Right ventricle myocardium inferior (tissue), 1 donor: ENCODE measurements at places on chromosomes 2 and 18. TPM values are rescaled to one million over a fixed set of nuclear protein-coding genes. Genes with fewer than 3 reads are reported as not detected.
A peak's percentile ranks its signal among the peaks of the same experiment; 100 is the strongest.

The LDLRAD4 gene
- total RNA-seq = 29.6 TPM

The ZAP70 gene
- total RNA-seq = 1.6 TPM

The SETBP1 gene
- total RNA-seq = 7.1 TPM

The ANKRD39 gene
- total RNA-seq = 17.4 TPM

The ATP6V1B1 gene
- total RNA-seq = not detected

The MOCOS gene
- 0.38 TPM for total RNA-seq

The OR6B2 gene
- not detected for total RNA-seq

The NIFK gene
- 18.3 TPM for total RNA-seq

The CAMKMT gene
- 4.6 TPM for total RNA-seq

The NDUFV2 gene
- 533 TPM for total RNA-seq

The GYPC gene
- 121 TPM for total RNA-seq

The ZSWIM2 gene
- total RNA-seq = not detected

The ABCG8 gene
- 0.32 TPM for total RNA-seq

The EVA1A gene
- 0.84 TPM for total RNA-seq

The GKN1 gene
- total RNA-seq = not detected

DNA sequence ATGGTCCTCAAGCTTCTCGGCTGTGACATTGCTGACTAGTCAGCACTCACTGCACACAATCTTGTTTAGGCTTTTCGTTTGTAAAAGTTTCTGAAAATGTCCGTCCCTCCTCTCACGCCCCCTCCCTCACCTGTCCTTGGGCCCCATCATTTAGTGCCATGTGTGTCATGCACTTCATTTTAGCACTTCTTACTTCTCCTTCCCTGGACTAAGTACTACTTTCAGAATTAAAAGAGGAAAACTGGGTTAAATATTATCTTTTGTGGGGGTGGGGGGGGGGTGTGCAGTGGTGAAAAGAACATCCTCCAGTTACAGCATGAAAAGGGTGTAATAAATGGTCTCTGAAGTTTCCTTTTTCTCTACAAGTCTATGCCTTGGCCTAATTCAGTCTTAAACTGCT lies 182.0 kb upstream of the SP5 start:
- no peak for DNase-seq

GRCh38 chr18:23137788-23138216 lies 2.5 kb downstream of the CABLES1 start:
- no peak for DNase-seq

- DNase-seq = no peak
Observed at GRCh38 chr2:239625156-239625845, 224.5 kb upstream of the HDAC4 start.

GRCh38 chr2:66683599-66683998 lies 248.7 kb downstream of the MEIS1 start:
- no peak for DNase-seq

GRCh38 chr2:170501421-170502043 lies 213.6 kb upstream of the SP5 start:
- no peak for DNase-seq

GRCh38 chr2:164882276-164882675 lies 40.7 kb upstream of the COBLL1 start:
- no peak for DNase-seq

DNA sequence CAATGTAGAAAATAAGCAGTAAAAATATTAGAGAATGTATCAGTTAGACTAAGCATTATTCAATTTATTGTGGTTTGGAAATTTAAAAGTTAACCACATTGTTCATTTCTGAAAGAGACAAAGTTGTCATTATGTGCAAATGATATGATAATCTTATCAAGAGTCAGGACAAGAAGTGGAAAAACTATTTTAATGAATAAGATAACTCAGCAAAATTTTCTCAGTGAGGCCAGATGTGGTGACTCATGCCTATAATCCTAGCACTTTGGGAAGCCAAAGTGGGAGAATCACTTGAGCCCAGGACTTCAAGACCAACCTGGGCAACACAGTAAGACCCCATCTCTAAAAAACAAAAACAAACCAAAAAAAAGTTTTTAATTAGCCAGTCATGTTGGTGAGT lies 39.5 kb upstream of the CERS6 start:
- no peak for DNase-seq

GRCh38 chr2:109129356-109129920 lies 433 bp downstream of the SH3RF3 start:
- DNase-seq = peak; percentile 78

- DNase-seq = no peak
Observed at GRCh38 chr2:54666634-54667265, 56.7 kb upstream of the EML6 start.

DNA sequence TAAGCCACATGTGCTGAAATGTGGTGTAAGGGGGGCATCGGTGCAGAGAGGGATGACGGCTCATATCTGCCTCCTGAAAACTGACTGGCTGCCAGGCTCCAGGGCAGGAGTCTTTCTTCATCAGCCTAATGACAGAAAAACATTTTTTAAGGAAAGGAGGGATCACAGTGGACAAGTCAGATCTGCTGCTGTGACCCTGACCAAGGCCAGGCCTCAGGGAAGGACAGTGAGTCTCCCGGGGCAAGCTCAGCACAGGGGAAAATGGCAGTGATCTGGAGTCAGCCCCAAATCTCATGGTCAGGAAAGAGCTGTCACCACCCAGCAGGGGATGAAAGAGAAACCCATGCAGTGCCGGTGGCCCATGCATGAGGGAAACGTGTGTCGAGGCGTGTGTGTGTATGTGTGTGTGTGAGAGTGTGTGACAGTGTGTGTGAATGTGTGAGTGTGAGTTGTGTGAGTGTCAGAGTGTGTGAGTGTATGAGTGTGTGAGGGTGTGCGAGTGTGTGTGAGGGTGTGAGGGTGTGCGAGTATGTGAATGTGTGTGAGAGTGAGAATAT lies 134.5 kb downstream of the INHBB start:
- DNase-seq = peak; percentile 35

DNA sequence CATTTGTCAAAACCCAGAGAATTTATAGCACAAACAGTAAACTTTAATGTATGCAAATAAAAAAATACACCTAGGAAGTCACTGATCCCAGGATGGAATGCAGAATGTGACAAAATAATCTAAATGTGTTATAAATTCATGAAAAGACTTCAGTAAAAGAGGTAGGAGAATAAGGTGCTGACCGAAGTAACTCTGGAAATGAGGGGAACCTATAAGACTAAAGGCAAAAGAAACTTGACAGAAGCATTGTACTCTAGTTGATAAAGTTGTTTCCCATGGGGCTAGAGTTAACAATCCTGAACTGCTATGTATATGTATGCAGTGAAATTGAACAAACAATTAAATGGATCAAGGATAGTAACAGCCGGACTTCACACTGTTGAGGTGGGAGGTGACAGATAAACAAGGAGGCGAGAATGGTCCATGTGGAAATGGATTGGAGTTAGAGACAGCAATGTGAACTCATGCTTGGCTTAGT lies 24.5 kb downstream of the IRS1 start:
- no peak for DNase-seq

DNA sequence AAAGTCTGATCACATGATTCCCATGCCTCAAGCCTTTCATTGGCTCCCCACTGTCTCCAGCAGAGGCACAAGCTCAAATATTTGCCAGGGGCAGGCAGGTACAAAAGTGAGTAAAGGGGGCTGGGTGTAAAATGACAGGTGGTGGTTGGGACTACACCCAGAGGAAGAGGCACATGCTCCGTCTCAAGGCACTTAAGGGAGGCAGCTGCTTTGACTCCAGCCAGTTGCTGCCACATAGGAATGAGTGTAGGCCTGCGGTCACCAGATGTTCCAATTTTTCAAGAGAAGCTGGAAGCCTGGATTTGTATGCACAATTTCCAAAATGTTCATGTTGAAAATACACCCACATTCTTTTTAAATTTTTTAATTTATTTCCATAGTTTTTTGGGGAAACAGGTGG lies 164.4 kb downstream of the UPP2 start:
- DNase-seq = no peak

- DNase-seq = no peak
Observed at GRCh38 chr2:130915149-130915548, 78.4 kb downstream of the ARHGEF4 start.

DNA sequence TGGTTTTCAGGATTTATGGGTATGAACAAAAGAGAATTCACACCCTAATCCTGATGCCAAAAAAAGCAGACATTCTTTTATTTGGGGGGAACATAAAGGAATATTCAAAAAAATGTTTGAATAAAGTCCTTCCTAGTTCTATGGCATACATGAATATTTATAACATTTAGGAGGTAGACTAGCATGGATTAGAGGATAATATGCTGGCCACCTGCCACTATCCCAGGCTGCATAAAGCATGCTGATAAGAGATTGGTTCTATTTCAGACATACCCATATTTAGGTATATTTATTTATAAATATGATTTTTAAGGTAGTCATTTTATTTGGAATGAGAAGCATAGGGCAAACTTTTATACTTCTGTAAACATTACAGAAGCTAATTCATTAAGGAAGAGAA lies 34.9 kb upstream of the MAP3K20 start:
- DNase-seq = no peak

GRCh38 chr2:19885791-19886190 lies 16.0 kb downstream of the TTC32 start:
- DNase-seq = no peak

DNA sequence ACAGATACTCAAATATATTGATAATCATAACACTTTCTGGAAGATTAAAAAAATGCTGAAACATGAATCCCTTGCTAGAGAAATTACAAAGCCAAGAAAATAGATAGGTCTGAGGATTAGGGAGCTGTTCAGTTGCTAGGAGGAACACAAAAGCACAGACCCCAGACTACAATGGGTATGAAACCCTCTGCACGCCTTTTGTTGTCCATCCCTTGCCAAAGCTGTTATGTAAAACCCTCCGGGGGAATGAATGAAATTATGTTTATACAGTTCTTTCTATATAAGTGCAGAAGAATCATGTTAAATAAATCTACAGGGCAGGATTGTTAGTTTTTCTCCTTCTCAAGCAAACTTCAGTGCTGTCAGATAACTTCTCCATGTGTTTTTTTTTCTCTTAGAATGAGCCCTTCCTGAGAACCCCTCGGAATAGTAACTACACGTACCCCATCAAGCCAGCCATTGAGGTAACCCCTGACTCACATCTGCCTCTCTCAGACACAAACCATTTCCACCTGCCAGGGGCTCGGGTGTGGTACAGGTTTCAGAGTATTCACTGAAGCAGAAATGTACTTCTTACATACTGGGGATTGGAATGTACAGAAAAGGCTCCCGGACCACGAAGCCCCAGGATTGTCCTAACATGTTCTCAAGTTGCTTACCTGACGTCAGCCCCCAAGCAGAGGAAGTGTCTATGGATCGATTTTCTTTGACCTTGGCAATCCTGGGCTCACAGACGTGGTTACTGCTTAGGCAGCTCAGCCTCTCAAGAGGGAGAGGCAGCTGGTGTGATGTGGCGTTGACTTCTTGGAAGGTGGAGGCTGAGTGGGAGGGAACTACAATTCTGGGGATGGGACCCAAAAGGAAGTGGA lies 118.0 kb downstream of the PLB1 start:
- no peak for DNase-seq

GRCh38 chr2:226489775-226490541 lies 309.7 kb downstream of the IRS1 start:
- DNase-seq = no peak

DNA sequence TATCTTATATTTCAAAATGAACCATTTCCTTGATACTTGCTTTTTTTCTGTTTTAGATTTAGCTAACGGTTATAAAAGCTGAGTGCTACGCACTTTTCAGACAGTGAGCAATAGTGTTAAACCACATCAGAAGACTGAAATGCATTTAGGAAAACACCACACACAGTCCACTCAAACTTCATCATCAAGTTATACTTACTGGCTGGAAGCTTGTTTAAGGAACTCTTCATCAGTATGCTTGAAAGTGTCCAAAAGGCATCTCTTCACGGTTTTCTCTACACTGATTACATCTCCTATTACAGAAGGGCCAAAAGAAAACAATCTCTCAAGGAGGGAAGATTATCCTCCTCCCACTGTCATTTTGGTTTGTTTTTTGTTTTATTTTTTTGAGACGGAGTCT lies 19.7 kb downstream of the ILKAP start:
- no peak for DNase-seq

- no peak for DNase-seq
Observed at GRCh38 chr2:138030459-138030858, 66.2 kb downstream of the HNMT start.

DNA sequence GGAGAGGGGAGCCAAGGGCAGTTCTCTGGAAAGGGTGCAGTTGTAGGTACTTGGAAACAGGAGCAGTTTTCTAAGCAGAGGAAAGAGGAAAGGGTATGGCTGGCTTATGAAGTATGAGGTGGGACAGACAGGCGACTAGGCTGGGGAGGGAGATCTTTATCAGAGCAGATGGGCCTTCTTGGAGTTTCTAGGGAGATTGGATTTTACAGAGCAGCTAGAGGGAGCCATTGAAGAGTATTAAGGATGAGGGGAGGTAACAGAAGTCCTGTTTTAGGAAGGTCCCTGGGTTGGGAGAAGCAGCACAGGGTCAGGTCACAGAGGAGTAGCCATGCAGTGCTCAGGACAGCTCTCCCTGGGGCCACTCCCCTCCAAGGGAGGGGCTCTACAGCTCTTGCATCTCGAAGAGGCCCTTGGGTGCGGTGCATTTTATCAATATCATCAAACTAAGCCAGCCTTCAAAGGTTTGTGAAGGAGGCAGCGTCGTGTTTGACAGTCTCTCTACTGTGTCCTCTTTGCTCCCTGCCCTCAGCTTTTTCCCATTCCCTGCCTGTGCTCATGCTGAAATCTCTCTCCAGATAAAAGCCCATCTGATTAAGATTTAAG lies 154.3 kb downstream of the SETBP1 start:
- no peak for DNase-seq

GRCh38 chr2:241506793-241507429 lies 1.5 kb downstream of the STK25 start:
- peak; percentile 55 for DNase-seq

DNA sequence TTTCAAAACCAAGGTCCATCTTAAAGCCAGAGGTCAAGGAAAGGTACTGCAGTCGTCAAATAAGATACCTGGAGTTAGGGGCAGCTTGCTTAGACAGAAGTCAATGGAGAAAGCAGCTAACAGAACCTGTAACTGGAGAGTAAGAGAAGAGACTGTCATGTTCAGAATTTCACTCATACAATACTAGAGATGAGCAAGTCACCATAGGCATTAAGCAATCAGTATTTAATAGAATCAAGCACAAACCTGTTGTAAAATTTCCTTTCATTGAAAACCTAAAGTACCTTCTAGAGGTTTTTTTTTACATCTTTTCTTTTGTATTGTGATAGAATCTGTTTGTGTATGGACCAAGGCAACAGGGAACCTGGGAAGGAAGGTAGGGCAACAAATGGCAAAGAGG lies 183.4 kb upstream of the ERBB4 start:
- DNase-seq = no peak

DNA sequence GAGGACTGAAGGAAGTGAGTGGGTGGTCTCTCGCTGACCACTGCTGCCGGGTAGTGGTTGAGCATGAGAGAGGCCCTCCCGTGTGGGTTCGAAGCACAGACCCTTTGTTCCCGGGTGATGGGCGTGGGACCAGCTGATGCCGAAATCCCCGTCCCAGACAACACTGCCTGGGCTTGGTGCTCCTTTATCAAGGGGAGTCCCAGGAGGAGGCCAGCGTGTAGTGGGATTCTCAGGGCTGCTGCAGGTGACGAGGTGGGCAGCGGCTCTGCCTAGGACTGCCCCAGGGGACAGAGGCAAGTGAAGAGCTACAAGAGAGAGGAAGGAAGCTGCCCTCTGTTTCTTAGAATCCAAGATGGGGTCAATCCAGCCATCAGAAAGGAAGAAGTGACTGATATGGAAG lies 251.3 kb upstream of the PXDN start:
- DNase-seq = no peak

- DNase-seq = no peak
Observed at GRCh38 chr2:45401431-45401922, 209.6 kb downstream of the SRBD1 start.
